ENCODE measurements at places on chromosomes 16 and 17.

DNA sequence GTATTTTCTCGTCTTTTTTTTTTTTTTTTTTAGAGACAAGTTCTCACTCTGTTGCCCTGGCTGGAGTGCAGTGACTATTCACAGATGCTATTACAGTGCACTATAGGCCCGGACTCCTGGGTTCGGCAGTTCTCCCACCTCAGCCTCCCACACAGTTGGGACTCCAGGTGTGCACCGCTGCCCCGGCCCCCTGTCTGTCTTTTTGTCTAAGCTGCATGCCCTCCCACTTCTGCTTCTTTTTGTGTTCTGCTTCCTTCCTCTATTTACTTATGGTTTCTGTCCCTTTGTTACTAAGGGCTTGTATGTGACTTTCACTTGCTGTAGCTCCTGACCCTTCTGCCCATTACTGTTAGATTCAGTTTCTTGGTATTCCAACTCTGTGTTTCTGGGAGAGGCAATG, 20.5 kb downstream of the SLC7A6 start:
- DNase-seq, result no peak

DNA sequence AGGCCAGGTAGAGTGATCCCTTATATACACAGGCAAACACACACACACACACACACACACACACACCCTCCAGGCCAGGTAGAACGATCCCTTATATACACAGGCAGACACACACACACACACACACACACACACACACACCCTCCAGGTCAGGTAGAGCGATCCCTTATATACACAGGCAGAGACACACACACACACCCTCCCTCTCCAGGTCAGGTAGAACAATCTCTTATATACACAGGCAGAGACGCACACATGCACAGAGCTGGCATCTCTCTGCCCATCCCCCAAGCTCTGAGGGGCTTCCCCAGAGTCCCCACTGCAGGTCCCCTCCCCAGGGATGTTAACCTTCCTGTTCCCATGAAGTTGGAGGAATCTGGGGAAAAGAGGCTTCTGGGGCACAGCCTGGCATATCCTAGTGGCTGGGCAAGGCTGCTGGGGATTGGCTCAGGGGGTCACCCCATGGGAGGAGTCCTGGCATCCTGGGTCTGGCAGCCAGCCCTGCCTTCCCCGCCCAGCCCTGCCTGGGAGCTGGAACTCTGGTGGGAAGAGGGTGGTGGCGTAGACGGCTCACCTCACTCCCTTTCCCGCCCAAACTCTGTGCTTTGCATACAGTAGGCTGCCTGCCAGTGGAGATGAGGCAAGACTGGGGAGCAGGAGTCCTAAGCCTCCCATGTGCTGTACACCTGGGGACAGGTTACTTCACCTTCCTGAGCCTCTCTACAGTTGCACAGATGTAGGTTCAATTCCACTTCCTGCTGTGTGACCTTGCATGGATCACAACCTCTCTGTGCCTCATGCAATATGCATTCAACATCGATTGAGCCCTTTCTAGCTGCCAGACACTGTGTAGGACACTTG, 41.8 kb downstream of the TEKT5 start:
- no peak for DNase-seq

GRCh38 chr16:87506423-87507350, 13.9 kb upstream of the ZCCHC14 start:
- DNase-seq, result no peak

GRCh38 chr16:29806641-29807425, 504 bp downstream of the MAZ start:
- no peak for DNase-seq

DNA sequence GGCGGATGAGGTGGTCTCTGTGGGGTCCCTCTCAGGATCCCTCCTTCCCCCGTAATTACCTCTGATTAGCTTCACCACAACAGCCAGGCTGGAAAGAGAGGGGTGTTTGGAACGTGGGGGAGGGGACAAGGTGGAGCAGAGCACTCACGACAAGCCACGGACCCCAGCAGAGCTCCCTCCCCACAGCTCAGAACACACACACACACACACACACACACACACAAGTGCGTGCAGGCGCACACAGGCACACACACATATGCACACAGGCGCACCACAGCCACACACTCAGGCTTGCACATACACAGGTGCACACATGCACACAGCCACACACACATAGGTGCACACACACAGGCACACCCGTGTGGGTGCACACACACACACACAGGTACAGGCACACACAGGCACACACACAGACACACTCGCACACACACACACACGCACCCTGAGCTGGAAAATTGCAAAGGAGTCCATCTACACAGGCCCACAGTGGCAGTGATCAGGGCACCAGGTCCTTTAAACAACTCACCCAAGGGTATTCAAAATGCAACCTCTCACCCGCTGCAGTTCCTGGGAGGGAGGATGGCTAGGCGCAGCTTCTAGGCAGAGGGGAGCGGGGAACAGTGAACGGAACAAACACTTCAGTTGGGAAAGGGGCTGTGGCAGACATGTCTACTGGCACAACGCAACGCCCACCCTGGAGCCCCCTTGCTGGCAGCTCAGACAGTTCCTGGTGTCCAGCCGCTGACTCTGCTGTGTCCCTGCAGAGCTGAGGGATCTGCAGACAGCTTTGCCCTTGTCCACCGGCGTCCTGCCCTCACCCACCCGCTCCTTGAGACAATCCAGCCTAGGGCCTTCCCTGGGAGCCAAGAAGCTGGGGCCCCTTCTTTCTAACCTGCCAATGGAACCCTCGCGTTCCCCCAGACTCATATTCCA, 59.9 kb upstream of the DLX4 start:
- DNase-seq, result no peak

- no peak for DNase-seq
Observed at GRCh38 chr16:24611310-24611709, 71.9 kb downstream of the RBBP6 start.

- no peak for DNase-seq
Observed at GRCh38 chr16:13143551-13143950, 242.2 kb downstream of the SHISA9 start.

DNA sequence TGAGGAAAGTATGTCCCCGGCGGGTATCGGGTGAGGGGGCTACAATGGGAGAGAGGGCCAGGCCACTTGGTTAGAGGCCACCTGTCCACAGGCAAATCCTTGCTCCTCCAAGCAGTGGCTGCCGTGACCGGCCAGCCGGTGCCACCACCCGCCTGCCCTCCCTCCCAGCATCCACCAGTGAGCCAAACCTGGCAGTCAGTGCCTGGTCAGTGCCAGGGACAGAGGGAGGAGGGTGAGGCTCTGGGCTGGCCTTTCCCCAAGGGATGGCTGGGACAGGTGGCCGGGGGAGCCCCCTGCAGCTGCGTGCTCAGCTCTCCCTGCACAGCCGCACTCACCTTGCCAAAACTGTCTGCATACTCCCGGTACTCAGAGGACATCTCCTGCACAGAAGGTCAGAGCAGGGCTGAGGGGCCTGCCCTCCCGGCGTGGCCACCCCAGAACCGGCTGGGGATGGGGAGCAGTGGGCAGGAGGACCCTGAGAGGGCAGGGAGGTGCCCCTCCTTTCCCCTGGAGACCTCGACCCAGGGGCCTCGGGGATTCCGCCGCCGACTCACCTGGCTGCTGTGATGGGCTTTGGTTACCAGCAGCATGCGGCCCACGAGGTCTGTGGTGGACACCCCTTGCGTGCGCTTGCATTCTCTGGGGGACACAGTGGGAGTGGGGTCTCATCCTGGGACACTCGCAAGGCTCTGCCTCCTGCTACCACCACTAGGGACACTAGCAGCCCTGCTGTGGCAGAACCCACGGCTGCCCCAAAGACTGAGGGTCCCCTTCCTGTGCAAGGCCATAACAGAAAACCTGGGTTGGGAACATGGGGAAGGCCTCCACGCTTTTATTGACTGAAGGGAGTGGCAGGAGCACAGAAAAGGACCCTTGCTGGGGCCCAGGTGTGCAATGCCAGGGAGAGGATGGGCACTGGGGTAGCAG, 3.7 kb downstream of the PCYT2 start:
- DNase-seq, result no peak
